Activated T-helper 1 cell treated with anti-CD3 and anti-CD28 coated beads, Interleukin-12 subunit alpha, Interleukin-12 subunit beta, Interleukin-2, Interleukin-4 antibody, amounts not matched to agents 30 ng/mL and 10 ng/mL and 1 ng/mL, durations not matched to agents 14 hours and 24 hours and 36 hours (primary cell): ENCODE measurements at places on chromosomes 12 and 14. TPM values are rescaled to one million over a fixed set of nuclear protein-coding genes. Genes with fewer than 3 reads are reported as not detected.

GRCh38 chr14:101920271-101920670, 44.1 kb upstream of the DYNC1H1 start:
- DNase-seq, result no peak

GRCh38 chr14:81517798-81518398, 15.8 kb downstream of the SEL1L start:
- DNase-seq, result no peak

- no peak for DNase-seq
Measured at GRCh38 chr12:104411826-104412641, 44.7 kb upstream of the CHST11 start.

DNA sequence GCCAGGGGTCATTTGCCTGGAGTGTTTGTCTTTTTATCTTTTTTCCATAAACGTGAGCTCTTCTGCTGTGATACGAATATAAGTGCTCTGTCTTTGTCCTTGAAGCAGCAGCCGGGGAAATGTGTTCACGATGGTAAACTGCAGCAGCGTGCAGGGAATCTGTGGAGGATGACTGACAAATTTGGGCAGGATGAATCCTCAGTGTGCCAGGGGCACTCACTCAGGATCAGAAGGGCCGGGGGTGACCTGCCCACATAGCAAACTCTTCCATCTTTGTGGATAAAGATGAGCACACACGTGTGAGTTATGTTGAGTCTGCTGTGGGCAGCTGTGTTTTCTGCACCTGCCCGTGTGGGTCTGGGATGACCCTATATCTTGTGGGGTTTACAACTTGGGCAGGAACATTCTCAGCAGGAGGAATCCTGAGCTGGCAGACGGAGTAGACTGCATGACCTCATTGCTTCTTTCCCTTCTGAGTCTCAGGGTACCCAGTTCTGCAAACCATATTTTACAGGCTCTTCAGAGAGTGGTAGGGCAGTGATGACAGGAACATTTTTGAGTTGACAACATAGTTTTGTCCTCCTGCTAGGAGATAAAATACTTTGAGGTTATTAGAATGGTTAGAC, 711 bp downstream of the ANO4 start:
- no peak for DNase-seq

DNA sequence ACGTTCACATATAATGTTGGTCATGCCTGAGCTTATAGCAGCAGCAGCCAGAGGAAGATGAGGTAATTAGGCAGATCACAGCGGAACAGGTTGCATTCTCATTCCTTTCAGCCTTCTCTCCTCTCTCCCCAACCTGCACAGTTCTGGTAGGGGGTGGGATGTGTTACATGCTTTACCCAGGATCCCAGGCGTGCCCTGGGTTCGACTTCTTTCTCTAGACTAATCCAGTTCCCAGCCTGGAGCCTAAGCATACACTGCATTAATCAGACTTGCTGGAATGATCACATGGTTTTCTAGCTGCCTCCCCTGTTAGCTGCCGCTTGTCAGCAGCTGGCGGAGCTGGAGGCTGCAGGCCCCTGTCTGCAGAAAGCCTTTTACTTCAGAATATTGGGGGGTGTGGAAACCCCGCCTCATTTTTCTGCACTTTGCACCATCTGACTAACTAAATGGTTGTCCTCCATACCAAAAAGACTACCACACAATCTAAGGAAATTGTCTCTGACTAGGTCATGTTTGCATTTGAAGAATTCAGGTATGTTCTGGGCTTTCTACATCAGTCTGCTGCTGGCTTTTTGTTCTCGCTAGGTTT, 46.0 kb upstream of the EVL start:
- no peak for DNase-seq

PPM1H gene
- total RNA-seq, result not detected in 2 replicates

DNA sequence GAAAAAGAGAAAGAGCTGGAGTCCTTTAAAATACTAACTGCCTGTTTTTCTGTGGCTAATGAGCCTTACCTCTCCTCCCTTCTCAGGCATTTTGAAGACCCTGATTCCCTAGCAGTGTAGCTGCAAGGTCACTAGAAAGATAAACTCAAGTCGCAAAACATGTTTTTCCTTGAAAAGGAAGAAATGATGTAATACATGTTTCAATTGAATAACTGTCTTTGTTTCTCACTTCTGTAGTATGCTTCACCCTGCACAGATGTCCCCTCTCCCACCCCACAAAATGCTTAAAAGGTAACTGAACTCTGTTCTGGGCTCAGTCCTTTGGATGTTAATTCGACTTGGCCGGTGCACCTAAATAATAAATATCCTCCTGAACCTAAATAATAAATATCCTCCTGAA, 1350.3 kb downstream of the TMEM121 start:
- DNase-seq, result no peak

DNA sequence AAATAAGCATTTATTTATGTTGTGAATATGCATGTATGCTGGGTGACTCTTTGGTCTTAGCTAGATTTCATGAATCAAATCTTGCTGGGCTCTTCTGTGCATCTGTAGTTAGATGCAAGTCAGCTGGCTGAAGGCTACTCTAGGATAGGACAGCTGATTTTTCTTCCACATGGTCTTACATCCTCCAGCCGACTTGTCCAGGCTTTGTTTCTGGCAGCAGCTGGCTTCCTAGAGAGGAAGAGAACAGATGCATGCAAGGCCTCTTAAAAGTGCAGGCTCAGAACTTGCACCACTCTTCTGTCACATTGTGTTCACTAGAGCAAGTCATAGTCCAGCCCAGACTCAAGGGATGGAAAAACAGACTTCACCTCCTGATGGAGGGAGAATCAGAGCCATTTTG, 435.4 kb upstream of the STXBP6 start:
- no peak for DNase-seq

- no peak for DNase-seq
Measured at GRCh38 chr12:131639270-131639940, 71.5 kb upstream of the SFSWAP start.

- no peak for DNase-seq
Measured at GRCh38 chr14:56160088-56160487, 41.9 kb downstream of the PELI2 start.

KRT82 gene
- total RNA-seq, result not detected in 2 replicates

DNA sequence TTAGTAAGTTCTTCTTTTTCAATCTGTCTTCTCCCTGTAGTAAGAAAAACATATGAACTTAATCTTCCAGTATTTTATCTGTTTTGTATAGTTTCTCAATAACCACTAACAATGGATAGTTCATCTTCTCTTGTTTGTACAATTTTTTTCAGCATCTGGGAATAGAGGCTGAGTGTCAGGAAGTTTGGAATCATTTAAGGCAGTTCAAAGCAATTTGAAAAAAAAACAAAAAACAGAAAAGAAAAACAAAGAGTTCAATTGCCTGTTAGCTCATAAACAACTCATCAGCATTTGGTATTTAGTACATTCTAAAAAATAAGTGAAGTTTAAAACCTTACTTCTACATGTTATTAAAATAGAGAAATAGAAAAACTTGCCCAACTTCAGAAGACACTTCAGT, 116.8 kb downstream of the PLCZ1 start:
- no peak for DNase-seq
